ENCODE measurements at places on chromosomes 4 and X. TPM values are rescaled to one million over a fixed set of nuclear protein-coding genes. Genes with fewer than 3 reads are reported as not detected.

GRCh38 chr4:170386511-170386910, 296.8 kb upstream of the AADAT start:
- no peak for DNase-seq

DNA sequence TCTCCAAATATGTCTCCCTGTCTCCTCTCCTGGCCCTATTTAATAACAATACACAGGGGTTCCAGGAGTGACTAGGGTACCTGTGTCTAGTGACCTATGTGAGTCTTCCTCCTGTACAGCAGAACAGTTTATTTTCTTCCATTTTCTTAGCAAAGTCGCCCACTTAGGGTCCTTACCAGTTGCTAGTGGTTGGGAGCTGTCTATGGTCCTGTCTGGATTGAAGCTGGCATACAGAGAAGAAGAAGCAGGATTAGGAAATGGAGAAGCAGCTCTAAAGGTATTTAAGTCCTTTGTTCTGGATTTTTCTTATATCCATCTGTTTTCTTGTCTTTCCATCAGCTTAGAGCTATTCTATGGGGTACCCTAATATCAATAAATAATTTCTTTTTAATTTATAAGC, 587.1 kb upstream of the CPEB2 start:
- no peak for DNase-seq

DNA sequence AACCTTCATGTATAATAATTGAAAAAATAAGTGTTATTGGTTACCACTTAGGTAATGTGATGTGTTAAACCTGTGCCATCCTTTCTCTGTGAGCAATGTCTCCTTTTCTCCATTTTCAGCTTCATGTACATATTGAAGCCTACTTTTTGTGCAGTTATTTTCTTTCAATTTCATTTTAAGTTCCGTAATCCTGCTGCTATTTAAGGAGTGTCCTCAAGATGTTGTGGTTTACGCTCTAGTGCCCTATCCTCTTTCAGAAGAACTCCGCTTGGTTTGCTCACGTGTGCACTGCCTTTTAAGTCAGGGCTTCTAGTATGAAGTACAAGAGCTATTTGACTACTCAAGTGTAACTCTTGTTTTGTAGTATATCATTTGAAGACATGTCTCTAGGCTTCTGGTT, 2253.2 kb upstream of the TENM3 start:
- no peak for DNase-seq

The VSIG1 gene
- 0.71 TPM for total RNA-seq

The H2BW2 gene
- total RNA-seq, result not detected

The SPIN2A gene
- 0.21 TPM for total RNA-seq
